ENCODE measurements at places on chromosomes 3 and 15.

DNA sequence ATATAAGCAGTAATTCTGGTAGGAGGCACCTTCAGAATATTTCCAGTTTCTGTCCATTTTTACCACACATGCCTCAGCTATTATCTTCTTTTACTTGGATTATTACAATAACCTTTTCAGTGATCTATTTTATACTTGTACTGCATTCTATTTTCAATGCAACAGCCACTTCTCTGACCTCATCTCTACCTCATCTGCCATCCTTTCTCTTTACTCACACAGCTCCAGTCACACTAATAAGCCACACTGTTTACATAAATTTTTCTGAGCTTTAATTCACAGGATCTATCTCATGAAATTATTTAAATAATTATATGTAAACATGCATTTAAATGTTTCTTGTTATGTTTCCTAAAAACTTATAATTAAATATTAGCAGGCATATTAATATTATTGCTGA, 47.3 kb upstream of the BCHE start:
- no peak for DNase-seq

DNA sequence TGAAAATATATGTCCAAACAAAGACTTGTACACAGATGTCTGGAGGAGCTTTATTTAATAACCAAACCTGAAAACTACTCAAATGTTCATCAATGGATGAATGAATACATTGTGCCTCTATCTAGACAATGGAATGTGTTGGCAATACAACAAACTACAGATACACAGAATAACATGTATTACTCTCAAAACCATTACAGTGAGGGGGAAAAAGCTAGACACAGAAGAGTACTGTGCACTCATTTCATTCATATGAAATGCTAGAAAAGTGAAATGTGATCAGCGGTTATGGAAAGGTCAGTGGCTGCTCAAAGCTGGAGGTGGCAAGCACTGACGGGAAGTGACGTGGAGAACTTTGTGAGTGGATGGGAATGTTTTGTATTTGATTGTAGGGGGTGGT, 13.2 kb downstream of the STOML1 start:
- no peak for DNase-seq

DNA sequence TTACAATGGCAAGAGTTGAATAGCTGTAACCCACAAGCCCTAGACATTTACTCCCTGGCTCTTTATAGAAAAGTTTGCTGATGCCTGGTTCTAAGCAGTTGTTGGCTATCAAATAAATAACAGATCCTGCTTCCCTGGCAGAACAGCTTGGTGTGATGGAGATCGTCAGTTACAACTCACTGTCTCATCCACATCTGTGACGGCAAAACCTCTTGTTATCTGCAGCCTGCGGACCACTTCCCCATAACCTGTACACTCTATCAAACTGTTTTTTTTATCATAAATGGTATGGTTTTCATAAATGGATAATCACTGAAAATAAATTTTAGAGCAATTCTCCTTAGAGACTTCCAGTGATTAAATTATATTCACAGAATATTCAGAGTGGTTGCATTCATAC, 14.1 kb downstream of the ZDHHC3 start:
- DNase-seq = no peak

- no peak for DNase-seq
These were observed 553.8 kb downstream of the MAGI1 start for GRCh38 chr3:65484964-65485363.

GRCh38 chr3:152331018-152331541, 62.4 kb downstream of the MBNL1 start:
- no peak for DNase-seq
